Activated naive CD4-positive, alpha-beta T cell treated with anti-CD3 and anti-CD28 coated beads, Interleukin-2, amount 10 ng/mL, durations not matched to agents 7 days and 5 days (primary cell): ENCODE measurements at places on chromosomes 16 and 17.

GRCh38 chr17:42918902-42919521, 18.4 kb downstream of the G6PC1 start:
- no peak overlapping the region for H3K27ac ChIP-seq
- no peaks in the 10 kb centered on the region for H3K4me1 ChIP-seq
- no peak for DNase-seq
- no peak overlapping the region for H3K4me3 ChIP-seq
- H3K27me3 ChIP-seq: peaks cover 32% of the 10 kb centered on the region

DNA sequence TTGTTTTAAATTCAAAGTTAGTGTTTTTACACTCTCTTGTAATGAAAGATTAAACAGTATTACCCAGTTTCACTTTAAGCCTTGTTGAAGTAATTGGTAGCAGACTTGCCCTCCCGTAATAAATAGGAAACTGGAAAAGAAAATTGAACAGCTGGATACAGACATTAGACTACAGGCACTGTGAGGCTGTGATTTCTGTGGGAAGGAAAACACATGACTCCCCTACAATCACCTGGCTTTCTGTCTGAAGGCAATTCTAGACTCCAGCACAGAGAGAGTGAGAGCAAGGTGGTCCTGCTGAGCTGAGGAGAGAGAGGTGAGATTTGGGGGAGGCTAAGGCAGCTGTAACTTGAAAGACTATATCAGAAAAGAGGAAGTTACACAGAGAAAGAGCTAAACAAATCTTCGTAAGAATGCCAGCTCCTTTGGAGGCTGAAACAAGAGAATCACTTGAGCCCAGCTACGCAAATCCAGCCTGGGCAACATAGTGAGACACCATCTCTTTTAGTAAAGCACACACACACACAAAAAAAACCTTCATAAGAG, 57.8 kb upstream of the CDYL2 start:
- no peak overlapping the region for H3K4me3 ChIP-seq
- H3K27ac ChIP-seq: no peak overlapping the region
- H3K27me3 ChIP-seq: peaks cover 20% of the 10 kb centered on the region
- no peaks in the 10 kb centered on the region for H3K36me3 ChIP-seq
- DNase-seq: no peak

- H3K4me3 ChIP-seq: no peak overlapping the region
- no peak for DNase-seq
- no peak overlapping the region for H3K27ac ChIP-seq
- no peaks in the 10 kb centered on the region for H3K4me1 ChIP-seq
Measured at GRCh38 chr16:12735805-12736204, 67.9 kb downstream of the CPPED1 start.

GRCh38 chr16:48432136-48432535, 46.9 kb upstream of the SIAH1 start:
- no peak overlapping the region for H3K27ac ChIP-seq
- H3K36me3 ChIP-seq: no peaks in the 10 kb centered on the region
- peaks cover 18% of the 10 kb centered on the region for H3K4me1 ChIP-seq
- no peak for DNase-seq
- H3K4me3 ChIP-seq: no peak overlapping the region

GRCh38 chr16:87874639-87875427, 5.5 kb upstream of the SLC7A5 start:
- no peaks in the 10 kb centered on the region for H3K36me3 ChIP-seq
- H3K4me1 ChIP-seq: peaks cover 53% of the 10 kb centered on the region
- peak overlapping the region; percentile 65 for H3K27ac ChIP-seq
- H3K27me3 ChIP-seq: peaks cover 10% of the 10 kb centered on the region
- DNase-seq: peak; percentile 56
- no peak overlapping the region for H3K4me3 ChIP-seq

- DNase-seq: no peak
- no peaks in the 10 kb centered on the region for H3K27me3 ChIP-seq
- no peaks in the 10 kb centered on the region for H3K4me1 ChIP-seq
- no peak overlapping the region for H3K27ac ChIP-seq
- no peaks in the 10 kb centered on the region for H3K36me3 ChIP-seq
- H3K4me3 ChIP-seq: no peak overlapping the region
Measured at GRCh38 chr16:87098361-87098760, 218.8 kb downstream of the C16orf95 start.

DNA sequence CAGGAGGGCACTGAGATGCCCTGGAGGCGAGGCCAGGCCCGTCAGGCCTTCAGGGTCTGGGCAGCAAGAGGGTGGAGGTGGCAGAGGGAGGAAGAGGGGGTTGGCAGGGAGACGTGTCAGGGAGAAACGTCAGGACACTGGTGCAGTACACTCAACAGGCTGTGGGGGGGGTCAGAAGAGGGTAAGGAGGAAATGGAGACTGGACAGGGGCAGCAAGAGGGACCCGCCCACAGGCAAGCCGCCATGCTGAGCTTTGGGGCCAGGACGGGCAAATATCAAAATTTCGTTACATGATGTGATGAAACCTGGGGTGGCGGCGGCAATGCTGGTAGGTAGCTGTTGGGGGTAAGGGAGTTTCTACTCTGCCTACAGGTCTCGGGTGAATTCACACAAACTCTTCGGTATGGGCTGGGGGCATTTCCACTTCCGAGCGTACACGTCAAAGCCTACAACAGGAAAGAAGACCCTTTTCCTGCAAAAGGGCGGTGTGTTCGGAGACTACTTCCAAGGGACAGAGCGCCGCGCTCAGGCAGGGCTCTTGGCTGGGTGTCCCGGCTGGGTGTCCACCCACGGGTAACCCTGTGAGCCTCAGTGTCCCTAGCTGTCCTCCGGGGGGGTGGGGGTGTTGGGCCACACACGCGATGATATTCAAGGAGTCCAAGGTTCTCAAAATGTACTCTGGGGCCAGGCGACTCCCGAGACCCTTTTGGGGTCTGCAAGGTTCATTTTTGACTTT, 43.3 kb upstream of the ATP2A3 start:
- no peak for DNase-seq
- peaks cover 31% of the 10 kb centered on the region for H3K36me3 ChIP-seq
- H3K4me3 ChIP-seq: no peak overlapping the region

GRCh38 chr17:19905502-19905901, 37.8 kb upstream of the ULK2 start:
- DNase-seq: no peak
- no peak overlapping the region for H3K27ac ChIP-seq
- H3K27me3 ChIP-seq: no peaks in the 10 kb centered on the region
- H3K4me3 ChIP-seq: no peak overlapping the region
- H3K36me3 ChIP-seq: peaks cover 64% of the 10 kb centered on the region

- H3K27me3 ChIP-seq: peaks cover 6% of the 10 kb centered on the region
- H3K4me1 ChIP-seq: peaks cover 27% of the 10 kb centered on the region
- no peak overlapping the region for H3K4me3 ChIP-seq
- H3K27ac ChIP-seq: no peak overlapping the region
- DNase-seq: no peak
Measured at GRCh38 chr17:49198211-49198610, 12.2 kb downstream of the GNGT2 start.

DNA sequence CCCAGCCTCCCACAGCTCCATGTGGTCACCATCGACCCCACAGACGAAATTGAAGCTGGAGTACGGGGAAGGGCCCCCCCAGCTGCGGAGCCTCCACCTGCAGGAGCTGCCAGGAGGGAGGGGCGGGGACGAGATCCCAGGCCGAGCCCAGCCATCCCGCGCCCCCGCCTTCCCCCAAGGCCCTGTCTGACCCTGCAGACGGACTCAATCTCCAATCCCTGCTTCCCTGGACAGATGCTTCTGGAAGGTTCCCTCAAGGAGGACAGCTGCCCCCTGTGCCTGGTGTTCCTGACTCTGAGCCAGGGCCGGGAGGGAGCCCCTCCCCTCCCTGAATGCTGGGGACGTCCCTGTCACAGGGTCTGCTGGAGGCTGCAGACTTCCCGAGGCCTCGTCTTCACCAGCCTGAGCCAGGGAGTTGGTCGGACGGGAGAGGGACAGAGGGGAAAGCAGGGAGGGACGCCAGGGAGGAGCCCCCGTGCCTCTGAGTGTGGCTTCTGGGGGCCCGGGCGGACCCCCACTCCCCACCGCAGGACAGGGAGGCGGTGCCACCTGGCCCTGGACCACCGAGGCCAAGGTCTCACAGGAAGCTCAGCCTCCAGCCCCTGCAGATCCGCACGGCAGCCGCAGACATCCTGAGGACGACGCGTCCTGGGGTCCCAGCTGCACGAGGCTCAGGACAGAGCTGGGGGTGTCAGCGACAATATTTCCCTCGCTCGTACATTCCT, 21.3 kb upstream of the C1QTNF8 start:
- no peak for DNase-seq
- H3K27me3 ChIP-seq: peaks cover 4% of the 10 kb centered on the region
- no peaks in the 10 kb centered on the region for H3K4me1 ChIP-seq
- H3K36me3 ChIP-seq: no peaks in the 10 kb centered on the region
- H3K4me3 ChIP-seq: no peak overlapping the region
